Heart right ventricle (tissue), 16 donors: ENCODE measurements at places on chromosomes 11 and 22. TPM values are rescaled to one million over a fixed set of nuclear protein-coding genes. Genes with fewer than 3 reads are reported as not detected.
A peak's percentile ranks its signal among the peaks of the same experiment; 100 is the strongest.

Gene CCDC83
- total RNA-seq: not detected

GRCh38 chr11:47886096-47886495 is 37.9 kb upstream of the NUP160 start:
- peak; percentile 15 for DNase-seq

DNA sequence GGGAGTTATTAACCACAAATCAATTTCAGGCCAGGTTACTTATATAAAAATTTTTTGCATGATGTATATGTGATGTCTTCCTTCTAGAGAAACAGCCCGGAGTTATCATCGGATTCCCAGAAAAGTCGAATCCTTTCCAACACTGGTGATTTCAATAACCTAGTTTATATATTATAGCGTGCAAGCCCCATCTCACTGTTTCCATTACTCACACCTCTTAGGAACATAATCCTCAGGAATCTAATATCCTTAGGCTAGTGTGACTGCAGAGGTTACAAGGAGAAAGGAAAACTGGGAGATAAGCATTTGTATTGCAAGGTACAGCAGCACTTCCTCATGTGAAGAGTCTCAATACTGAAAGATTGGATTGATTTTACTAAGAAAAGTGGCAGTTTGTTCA is 20.3 kb downstream of the ARHGAP20 start:
- no peak for DNase-seq

GRCh38 chr22:35973388-35973787 is 55.2 kb downstream of the RBFOX2 start:
- no peak for DNase-seq

- no peak for DNase-seq
Measured at GRCh38 chr11:116958246-116958645, 120.8 kb upstream of the APOA1 start.

DNA sequence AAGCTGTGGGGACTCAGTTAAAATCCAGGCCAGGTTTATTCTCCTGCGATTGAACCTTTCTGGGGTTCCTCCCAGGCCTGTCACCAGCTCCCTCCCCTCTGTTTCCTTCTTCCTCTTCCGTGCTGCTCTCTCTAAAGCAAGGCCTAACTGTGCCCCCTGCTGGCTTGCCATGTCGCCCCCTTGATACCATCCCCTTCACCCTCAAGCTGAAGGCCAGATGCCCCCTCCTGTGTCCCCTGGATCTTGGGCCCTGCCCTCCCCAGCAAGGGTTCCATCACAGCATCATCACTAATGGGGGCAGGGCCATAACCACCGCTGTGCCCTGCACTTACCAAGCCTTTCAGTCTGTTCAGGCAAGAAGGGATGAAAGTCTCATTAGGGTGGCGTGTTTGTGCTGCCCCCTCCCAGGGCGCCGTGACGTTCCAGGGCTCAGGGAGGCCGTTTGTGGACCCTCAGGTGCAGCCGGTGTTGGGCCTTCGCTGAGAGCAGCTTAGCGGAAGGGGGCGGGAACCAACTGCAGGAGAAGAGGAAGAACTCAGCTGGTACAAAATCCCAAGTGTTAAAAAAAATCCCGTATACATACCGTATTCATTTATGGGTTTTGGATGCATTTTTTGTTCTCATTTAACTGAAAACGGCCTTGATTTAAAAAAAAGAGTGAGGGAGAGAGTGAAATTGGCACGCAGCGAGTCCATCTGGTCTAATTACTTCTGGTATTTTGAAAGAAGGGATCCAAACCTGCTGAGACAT is 69.9 kb downstream of the MPPED1 start:
- no peak for DNase-seq

GRCh38 chr11:122843281-122844141 is 5.2 kb downstream of the CRTAM start:
- DNase-seq: no peak

Gene CCDC90B
- total RNA-seq: 26.0 TPM

Gene CREB3L1
- total RNA-seq: 127 TPM

GRCh38 chr11:19975414-19975990 is 184.8 kb downstream of the DBX1 start:
- DNase-seq: no peak

GRCh38 chr11:132422722-132423121 is 1052.3 kb downstream of the NTM start:
- no peak for DNase-seq

Gene DENND6B
- total RNA-seq: 3.6 TPM
